Choroid plexus epithelial cell (primary cell): ENCODE measurements at places on chromosomes 3 and 15.

GRCh38 chr3:143147707-143148106, 28.1 kb downstream of the CHST2 start:
- DNase-seq: no peak

- DNase-seq: no peak
Measured at GRCh38 chr3:58667704-58668103, 1.1 kb upstream of the FAM3D start.

- no peak for DNase-seq
Measured at GRCh38 chr3:14179114-14179465, 473 bp downstream of the LSM3 start.

GRCh38 chr15:39165020-39165706, 415.7 kb upstream of the THBS1 start:
- DNase-seq: peak; percentile 48

GRCh38 chr15:73888224-73889041, 15.1 kb downstream of the TBC1D21 start:
- DNase-seq: no peak

DNA sequence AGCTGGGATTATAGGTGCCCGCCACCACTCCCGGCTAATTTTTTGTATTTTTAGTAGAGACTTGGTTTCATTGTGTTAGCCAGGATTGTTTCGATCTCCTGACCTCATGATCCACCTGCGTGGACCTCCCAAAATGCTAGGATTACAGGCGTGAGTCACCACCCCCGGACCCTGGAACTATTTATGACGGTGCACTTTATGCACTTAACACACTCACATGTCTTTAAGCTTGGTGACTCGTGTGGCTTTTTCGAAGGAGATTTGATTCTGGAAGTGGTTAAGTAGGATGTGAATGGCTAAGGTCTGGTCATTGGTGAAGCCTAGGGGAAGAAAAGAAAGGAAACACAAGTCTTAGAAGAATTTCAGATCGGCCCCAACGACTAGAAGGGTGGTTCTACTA, 20.3 kb downstream of the BBS4 start:
- no peak for DNase-seq

- peak; percentile 80 for DNase-seq
Measured at GRCh38 chr15:69253156-69253555, 45.6 kb upstream of the PAQR5 start.

GRCh38 chr15:68371851-68372250, 60.1 kb downstream of the ITGA11 start:
- DNase-seq: no peak

DNA sequence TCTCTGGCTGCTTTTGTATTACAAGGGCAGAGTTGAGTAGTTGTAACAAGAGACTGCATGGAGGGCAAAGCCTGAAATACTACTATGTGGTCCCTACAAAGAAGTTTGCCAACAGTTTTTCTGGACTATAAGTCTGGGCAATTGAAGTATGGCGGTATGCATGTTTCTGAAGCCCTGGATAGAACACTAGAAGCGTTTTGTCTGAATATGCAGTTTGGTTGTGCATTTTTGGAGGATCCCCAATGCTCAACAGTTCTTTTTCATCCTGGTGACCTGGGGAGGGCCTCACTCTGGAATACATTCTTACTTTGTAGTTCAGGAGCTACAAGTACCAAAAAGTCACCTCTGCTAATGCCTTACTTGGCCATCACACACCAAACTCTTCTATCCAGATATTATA, 29.6 kb downstream of the SH3GL3 start:
- DNase-seq: no peak

DNA sequence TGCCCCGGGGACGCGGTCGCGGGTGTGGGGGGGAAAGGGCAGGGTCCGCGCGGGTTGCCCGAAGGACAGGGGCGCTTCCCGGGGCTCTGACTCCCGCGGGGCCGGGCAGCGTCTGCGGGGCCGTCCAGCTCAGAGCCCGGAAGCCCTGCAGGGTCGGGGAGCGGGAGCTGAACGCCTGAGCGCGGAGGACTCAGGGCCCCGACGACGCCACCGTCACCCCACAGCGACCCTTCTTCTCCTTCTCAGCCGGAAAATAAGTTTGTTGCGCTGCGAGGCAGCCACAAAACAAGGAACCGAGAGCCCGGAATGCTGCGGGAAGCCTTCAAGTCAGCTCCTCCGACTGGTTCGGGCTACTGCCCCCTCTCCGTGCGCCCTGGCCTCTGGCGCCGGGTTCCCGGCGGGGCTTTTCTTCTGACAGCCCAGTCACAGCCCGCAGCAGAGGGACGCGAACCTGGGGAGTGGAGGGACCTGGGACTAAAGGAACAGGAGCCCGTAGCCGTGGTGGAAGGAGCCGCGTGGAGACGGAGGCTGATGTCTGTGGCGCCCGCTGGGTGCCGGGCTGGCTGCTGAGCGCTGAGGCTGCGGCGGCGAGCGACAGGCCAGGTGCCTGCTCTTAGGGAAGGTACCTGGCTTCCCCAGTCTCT, 484 bp downstream of the CNTN4 start:
- no peak for DNase-seq

GRCh38 chr3:196288141-196288460, 575 bp upstream of the PCYT1A start:
- DNase-seq: no peak

DNA sequence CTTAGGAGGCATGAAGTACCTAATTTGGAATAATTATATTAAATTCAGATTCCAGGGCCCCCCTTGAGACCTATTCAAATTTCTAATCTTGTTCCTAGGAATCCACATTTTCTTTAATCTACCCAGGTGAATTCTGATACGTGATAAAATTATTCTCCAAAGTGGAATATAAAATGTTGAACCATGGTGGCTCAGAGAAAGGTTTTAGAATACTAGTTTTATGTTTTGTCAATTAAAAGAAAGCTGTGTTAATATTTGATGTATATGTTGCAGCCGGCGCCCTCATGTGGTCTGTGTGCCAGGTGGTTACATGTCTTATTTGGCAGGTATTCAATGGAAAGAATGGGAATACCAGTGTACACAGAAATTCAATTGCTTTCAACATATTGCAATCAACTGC, 321.8 kb downstream of the FEZF2 start:
- DNase-seq: peak; percentile 60

- DNase-seq: no peak
Measured at GRCh38 chr3:42725454-42725853, 22.9 kb upstream of the HHATL start.

DNA sequence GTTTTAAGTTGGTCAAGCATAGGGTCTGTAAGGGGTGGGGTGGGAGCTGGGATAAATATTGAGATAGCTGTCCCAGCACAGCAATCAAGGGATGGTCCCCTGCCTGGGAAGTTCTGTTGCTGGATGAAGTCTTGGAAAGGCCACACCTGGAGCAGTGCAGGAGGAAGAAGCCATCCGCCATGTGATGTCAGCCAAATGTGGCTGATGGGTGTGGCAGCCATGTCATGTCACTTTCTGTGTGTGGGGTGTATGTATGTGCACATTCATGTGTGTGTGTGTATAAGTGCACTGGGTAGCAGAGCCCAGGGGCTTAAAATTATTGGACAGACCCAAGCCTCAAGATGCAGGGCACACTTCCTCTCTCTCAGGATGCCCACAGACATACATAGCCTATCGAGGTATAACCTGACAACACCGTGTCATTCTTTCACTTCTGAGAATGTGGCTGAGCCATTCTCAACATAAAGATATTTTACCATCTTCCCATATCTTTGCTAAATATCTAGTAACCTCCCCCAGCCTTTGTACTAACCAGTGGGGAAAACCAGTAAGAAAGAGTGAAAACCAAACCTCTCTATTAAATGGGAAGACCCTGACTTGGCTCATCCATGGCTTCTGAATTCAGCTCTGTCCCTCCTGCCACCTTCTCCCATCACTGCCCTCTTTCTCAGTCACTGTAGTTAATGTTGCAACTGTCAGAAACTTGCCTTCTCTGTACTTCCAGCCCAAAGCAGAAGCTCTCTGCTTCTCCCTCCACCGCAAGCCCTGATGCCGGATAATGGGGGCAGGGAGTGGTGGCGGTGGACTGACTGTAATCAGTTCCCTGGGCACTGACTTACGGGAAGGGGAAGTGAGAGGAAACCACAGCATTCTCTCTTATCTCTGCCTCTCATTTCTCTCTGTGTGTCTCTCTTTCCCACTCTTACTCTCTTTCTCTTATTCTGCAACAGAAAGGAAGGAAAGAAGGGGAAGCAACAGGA, 11.2 kb downstream of the TNFSF10 start:
- DNase-seq: peak; percentile 60
